ENCODE measurements at places on chromosomes 7 and 10. TPM values are rescaled to one million over a fixed set of nuclear protein-coding genes. Genes with fewer than 3 reads are reported as not detected.

Gene AUTS2
- total RNA-seq, result 0.06 TPM

Gene SYT15B
- total RNA-seq, result not detected

Gene CAMK2B
- total RNA-seq, result 2.2 TPM

Gene TRIM74
- not detected for total RNA-seq

Gene IFIT3
- total RNA-seq, result 2.4 TPM

Gene VGF
- total RNA-seq, result 148 TPM

Gene SPDYE2
- total RNA-seq, result not detected

All from G401 (cell line).